ENCODE measurements at places on chromosomes 12 and 14. TPM values are rescaled to one million over a fixed set of nuclear protein-coding genes. Genes with fewer than 3 reads are reported as not detected.

GRCh38 chr12:7981446-7981845 lies 45.5 kb upstream of the SLC2A3 start:
- no peak for DNase-seq

DNA sequence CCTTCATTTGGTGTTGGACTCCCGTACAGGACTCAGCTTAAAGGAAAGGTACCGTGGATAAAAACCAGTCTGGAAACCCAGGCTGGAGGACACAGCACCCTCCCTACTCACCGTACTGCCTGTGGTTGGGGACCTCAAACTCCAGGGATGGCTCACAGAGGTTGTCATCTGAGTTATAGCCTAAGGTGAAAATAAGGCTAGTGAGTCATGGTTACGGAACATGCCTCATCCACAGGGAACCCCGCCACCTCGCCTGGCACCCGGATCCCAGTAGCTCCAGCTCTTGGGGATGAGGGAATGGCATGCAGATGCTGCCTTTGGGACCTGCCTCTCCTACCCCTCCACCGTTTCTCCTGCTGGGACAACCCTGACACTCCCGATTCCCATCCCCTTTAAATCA lies 36.8 kb upstream of the GPR68 start:
- peak; percentile 3 for DNase-seq

- no peak for DNase-seq
Observed at GRCh38 chr14:46048127-46048526, 603.5 kb downstream of the RPL10L start.

Gene HOXC10
- 1.6 TPM for total RNA-seq

Gene PPFIBP1
- total RNA-seq: 175 TPM

GRCh38 chr12:56014205-56014604 lies 6.6 kb upstream of the IKZF4 start:
- no peak for DNase-seq

DNA sequence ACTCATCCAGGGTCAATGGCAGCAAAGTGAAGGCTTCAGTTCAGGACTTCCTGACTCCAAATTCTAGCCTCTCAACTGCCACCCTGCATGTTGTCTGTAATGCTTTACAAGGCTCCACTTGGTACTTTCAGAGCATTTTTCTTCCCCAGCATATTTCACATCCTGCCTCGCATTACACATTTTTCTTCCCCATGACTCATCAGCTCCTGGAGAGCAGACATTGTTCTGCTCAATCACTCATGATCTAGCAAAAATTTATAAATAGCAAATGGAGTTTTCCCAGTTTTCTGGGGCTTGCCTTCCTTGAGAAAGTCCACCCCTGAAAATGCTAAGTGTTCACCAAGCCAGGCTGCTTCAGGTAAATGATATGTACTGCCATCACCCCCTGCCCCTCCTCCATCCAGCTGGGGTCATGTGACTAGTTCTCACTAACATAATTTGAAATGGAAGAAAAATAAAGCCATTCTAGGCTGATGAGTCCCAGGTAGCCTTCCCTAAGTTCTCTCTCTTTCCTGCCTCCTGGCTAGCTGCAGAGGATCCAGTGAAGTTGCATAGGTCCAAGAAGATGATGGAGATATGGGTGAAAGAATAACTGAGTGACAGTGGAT lies 69.4 kb downstream of the ARMH4 start:
- no peak for DNase-seq

DNA sequence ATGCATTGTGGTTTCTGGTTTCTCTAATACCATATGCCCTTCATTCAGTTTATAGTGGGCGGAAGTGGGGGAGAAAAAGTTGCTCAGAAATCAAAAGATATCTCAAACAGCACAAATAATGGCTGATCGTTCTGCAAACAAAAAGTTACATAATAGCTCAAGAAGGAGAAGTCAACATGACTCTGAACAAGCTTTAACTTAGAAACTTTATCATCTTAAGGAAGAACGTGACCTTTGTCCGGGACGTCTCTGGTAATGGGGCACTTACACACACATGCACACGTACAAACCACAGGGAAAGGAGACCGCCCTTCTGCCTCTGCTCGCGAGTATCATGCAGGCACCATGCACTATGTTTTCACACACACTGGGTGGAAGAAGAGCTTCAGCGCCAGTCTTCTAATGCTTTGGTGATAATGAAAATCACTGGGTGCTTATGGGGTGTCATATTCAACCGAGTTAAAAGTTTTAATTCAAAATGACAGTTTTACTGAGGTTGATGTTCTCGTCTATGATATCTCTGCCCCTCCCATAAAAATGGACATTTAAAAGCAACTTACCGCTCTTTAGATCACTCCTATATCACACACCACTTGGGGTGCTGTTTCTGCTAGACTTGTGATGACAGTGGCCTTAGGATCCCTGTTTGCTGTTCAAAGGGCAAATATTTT lies 4.7 kb downstream of the FOS start:
- no peak for DNase-seq

Gene OAS1
- 25.0 TPM for total RNA-seq

Gene PPP2R5E
- total RNA-seq: 35.5 TPM

- DNase-seq: peak; percentile 44
Observed at GRCh38 chr14:100405760-100406455, 82.8 kb downstream of the SLC25A47 start.

Gene SPTB
- 5.4 TPM for total RNA-seq

DNA sequence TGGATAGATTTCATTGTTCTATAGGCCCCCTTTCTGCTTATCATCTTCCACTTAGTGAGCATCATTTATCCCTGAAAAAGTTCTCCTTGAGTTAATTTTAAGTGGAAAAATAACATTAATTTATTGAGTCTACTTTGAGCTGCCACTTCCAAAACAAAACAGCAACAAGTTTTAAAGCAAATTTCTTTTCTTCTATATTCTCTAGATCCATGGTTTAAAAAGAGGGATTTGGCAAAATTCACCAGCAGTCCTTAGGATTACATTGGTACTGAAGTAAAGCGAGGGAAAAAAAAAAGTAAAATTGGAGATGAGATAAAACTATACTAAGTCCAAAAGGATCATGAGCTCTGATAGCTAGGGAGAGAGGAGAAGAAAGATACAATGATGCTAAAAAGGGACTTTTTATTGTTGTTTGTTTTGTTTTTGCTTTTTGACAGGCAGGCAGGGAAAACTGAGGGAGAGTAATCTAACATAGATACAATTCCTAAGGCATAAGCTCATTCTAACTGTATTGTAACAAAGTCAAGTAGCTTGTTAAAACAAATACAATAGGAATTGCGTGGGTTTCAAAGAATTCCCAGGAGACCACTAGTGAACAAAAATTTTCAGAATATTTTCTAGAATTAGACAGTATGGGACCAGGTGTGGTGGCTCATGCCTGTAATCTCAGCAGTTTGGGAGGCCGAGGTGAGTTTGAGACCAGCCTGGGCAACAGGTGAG lies 19.2 kb upstream of the PLEKHA5 start:
- DNase-seq: no peak

DNA sequence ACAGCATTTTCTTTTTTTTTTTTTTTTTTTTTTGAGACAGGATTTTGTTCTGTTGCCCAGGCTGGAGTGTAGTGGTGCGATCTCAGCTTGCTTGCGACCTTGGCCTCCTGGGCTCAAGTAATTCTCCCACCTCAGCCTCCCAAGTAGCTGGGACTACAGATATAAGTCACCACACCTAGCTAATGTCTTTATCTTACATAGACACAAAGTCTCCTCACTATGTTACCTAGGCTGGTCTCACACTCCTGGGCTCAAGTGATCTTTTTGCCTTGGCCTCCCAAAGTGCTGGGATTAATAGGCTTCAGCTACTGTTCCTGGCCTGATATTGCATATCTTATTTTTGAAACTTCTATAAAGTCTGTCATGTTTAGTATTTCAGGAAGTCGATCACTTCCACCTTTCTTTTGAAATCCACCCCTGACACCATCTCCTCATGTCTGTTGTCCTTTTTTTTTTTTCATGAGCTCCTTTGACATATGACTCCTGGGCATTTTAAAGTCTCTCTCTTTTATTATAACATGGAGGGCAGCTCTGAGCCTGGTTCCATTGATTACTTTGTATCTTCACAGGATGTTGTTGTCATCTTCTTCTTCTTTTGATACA lies 5.9 kb upstream of the A2ML1 start:
- no peak for DNase-seq

GRCh38 chr12:11718768-11719253 lies 69.3 kb downstream of the ETV6 start:
- no peak for DNase-seq

Gene DPY19L2
- 11.9 TPM for total RNA-seq

DNA sequence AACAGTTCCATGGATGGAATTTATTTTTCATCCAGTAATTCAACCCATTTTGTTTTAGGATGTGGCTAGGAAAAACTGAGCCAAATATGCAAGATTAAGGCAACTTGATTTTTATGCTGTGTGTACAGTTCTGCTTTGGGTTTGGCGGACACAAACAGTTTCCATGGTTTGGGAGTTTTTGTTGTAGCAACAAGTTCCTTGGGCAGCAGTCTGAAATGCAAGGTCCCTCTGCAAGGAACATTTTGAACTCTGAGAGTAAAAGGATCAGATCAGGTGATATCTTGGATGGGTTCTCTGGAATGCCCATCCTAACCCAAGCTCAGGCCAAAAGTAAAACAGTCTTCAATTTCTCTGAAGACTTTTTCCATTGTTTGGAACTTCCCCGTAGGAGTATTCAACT lies 161.2 kb downstream of the TMX1 start:
- DNase-seq: no peak

- DNase-seq: no peak
Observed at GRCh38 chr14:101115652-101116051, 212.1 kb upstream of the RTL1 start.

Gene CYP27B1
- total RNA-seq: 0.94 TPM

Measured in aorta (tissue), 5 donors.